ENCODE measurements at places on chromosomes 5 and 9. TPM values are rescaled to one million over a fixed set of nuclear protein-coding genes. Genes with fewer than 3 reads are reported as not detected.

GRCh38 chr5:153823036-153823435 is 215.7 kb downstream of the FAM114A2 start:
- DNase-seq = no peak
- no peaks in the 10 kb centered on the region for H3K4me1 ChIP-seq
- no peaks in the 10 kb centered on the region for H3K36me3 ChIP-seq
- H3K4me3 ChIP-seq = no peak overlapping the region
- H3K27me3 ChIP-seq = no peaks in the 10 kb centered on the region

Gene MEGF10
- not detected for total RNA-seq

Gene HK3
- not detected for total RNA-seq

GRCh38 chr5:72221541-72221940 is 98.5 kb downstream of the MRPS27 start:
- no peaks in the 10 kb centered on the region for H3K27me3 ChIP-seq
- no peak for DNase-seq
- H3K4me3 ChIP-seq = no peak overlapping the region
- H3K36me3 ChIP-seq = peaks cover 77% of the 10 kb centered on the region

Gene DOK3
- 4.8 TPM for total RNA-seq

Gene THG1L
- total RNA-seq = 29.9 TPM

DNA sequence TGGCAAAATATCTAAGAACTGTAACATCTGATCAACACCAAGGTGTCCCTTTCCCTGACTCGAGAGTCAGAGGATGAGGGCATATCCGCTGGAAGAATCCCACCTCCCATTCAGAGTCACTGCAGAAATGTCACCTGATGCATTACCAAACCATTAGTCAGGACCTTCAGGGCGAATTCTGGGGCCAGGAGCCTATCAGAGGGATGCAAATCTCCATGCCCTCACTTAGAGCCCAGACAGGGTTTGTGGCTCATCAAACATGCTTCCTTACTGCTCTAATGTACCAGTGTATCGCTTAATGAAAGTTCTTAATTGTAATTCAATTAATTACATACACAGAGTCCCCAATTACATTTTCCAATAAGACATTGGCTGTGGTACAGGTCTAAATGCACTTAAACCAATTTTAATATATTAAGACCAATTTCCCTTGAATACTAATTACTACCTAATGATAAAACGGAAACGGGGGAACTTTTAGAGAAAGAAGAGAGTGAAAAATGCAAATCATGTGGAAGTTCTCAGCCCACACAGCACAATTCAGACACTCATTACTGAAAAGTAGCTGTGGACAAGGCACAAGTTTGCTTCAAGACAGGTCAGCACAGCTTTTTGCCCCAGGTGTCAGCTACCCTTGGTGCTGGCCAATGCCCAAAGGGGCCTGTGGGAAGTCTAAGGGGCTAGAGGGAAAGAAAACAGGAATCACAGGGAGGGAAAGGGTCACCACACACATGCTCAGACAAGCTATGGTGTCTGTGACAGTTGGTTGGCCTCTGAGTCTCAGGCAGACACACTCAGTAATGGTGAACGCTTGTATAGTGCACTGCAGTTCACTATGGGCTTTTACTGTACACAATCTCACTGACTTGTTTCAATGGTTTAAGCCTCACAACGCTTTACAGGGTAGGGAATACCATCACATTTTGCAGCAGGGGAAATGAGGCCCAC is 211.6 kb downstream of the MAPKAP1 start:
- H3K27ac ChIP-seq = no peak overlapping the region
- peaks cover 3% of the 10 kb centered on the region for H3K36me3 ChIP-seq
- H3K4me1 ChIP-seq = peaks cover 4% of the 10 kb centered on the region
- DNase-seq = no peak

Gene MELK
- 66.1 TPM for total RNA-seq

GRCh38 chr5:108687595-108688200 is 60.0 kb upstream of the FER start:
- H3K4me3 ChIP-seq = no peak overlapping the region
- H3K27ac ChIP-seq = no peak overlapping the region
- H3K4me1 ChIP-seq = no peaks in the 10 kb centered on the region
- no peaks in the 10 kb centered on the region for H3K27me3 ChIP-seq
- no peaks in the 10 kb centered on the region for H3K36me3 ChIP-seq

DNA sequence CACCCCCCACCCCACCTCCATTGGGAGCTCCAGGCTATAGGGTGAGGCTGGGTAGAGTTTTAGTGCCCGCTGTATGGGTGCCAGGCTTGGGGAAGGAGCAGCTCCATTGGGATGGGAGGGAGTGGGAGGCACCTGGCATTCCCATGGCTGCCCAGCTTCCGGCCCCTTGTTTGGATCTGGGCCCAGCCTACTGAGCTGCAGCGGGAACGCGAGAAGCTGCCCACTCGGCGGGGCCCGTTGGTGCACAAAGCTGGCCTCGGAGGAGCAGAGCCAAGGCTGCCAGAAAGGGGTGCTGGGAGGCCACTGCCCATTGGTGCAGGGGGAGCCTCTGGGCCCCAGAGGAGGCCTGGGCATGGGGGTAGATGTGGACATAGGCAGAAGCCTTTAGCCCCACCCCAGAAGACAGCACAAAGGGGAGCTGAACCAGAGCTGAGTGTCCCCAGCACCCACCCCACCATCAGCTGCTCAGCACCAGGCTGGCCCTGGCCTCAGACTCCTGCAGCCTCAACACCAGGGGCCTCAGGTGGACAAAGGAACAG is 4.4 kb downstream of the LCN9 start:
- no peaks in the 10 kb centered on the region for H3K36me3 ChIP-seq
- no peak for DNase-seq
- H3K27me3 ChIP-seq = peaks cover 4% of the 10 kb centered on the region

Gene CDH6
- total RNA-seq = not detected

DNA sequence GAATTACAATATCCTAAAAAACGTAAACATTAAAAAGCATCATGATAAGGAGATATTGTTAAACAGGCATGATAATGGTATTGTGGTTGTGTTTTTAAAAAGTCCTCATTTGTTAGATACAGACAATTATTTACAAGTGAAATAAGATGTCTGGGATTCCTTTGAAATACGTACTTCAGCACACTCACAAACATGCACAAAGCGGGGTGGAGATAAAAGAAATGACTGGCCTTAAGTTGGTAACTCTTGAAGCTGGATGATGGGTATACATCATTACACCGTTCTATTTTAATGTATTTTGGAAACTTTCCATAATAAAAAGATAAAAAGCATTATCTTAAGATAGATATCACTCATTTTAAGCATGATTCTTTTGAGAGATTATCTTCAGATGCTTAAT is 1.0 kb downstream of the FAM200C start:
- peak overlapping the region; percentile 86 for H3K27ac ChIP-seq
- peaks cover 13% of the 10 kb centered on the region for H3K36me3 ChIP-seq
- no peak for DNase-seq
- peak overlapping the region; percentile 86 for H3K4me3 ChIP-seq
- peaks cover 19% of the 10 kb centered on the region for H3K4me1 ChIP-seq
- H3K27me3 ChIP-seq = no peaks in the 10 kb centered on the region

DNA sequence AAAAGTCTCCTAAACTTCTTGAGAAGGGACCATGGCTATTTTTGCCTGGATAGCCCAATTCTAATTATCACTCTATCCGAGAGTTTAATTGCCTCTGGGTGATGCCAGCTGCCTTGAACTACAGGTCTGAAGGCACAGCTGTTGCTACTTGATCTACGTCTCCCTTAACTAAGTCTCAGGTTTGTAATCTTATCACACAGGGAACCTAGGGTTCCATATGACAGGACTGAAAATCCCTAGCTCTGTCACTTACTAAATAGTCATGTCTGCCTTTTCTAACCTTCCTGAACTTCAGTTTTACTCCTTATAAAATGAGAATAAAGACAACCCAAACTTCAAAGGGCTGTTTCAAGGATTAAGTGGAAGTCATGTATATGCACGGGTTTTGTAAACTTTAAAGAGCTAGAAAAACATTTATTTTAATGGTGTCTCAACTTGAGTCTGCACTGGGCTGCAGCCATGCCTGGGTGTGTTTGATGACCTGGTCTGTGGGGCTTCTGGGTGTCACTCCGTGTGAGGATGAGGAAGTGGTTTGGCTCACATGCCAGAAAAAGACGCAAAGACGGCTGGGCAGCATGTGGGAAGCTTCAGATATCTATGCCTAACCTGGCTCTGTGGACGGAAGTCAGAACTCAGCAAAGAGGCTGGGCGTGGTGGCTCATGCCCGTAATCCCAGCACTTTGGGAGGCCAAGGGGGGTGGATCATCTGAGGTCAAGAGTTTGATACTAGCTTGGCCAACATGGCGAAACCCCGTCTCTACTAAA is 129.3 kb upstream of the SLC44A1 start:
- H3K4me1 ChIP-seq = peaks cover 25% of the 10 kb centered on the region
- DNase-seq = peak; percentile 54
- no peaks in the 10 kb centered on the region for H3K36me3 ChIP-seq
- no peaks in the 10 kb centered on the region for H3K27me3 ChIP-seq
- H3K4me3 ChIP-seq = peak overlapping the region; percentile 7
- H3K27ac ChIP-seq = peak overlapping the region; percentile 58

Gene CHSY3
- not detected for total RNA-seq

Gene SLC27A6
- not detected for total RNA-seq

DNA sequence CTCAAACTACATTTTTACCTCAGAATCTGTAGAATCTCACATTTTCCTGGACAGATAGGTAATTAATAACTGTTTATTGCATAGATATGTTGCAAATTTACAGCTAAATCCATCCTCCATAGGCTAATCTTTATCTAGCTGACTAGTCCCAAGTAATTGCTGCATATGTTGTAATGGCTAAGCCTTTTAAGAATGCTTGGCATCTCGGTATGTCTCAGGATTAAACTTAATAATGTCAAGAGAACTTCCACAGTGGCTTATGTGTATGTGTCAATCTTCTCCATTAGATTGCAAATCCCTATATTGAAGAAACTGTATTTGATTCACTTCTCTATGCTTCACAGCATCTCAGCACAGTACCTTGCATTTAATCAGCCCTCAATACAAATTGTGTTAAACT is 131.9 kb downstream of the PRDM9 start:
- no peak overlapping the region for H3K4me3 ChIP-seq
- H3K36me3 ChIP-seq = no peaks in the 10 kb centered on the region
- H3K4me1 ChIP-seq = no peaks in the 10 kb centered on the region
- H3K27ac ChIP-seq = no peak overlapping the region
- no peaks in the 10 kb centered on the region for H3K27me3 ChIP-seq

Gene NSG2
- total RNA-seq = not detected

Gene FRMD3
- 0.35 TPM for total RNA-seq

DNA sequence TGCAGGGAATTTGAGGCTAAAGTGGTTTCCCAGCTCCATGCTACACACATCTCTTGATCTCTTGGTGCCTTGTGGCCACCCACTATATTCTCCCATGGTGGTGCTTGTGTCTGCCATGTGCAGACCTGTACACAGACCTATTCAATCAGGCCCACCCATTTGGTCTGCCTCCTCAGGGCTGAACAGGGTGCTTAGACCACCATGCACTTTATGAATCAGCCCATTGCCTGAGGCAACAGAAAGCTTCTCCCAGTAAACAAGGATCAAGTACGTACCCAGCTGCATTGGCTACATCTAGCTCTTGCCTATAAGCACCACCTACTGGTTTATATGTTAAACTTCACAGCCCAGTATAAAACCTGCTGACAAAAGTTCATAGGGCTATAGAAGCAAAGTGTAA is 664.3 kb upstream of the EDIL3 start:
- H3K36me3 ChIP-seq = no peaks in the 10 kb centered on the region
- DNase-seq = no peak
- no peaks in the 10 kb centered on the region for H3K4me1 ChIP-seq
- H3K4me3 ChIP-seq = no peak overlapping the region

DNA sequence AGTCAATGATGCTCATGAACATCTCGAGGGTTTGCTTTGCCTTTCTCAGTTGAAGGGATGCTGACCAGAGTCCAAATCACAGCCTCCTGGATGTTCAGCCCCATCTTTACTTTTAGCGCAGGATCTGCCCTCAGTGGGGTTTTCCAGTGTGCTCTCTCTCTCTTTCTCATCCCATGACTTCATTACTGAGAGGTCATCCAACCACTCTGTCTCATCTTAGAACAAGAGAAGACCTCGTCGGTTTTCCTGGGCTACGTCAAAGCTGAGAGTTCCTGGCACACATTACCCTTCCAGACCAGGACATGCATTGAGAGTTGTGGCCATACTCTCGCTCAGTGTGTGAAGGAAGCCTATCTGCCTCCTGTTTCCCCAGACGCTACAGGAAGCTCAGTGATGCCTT is 47.3 kb downstream of the C9orf152 start:
- no peaks in the 10 kb centered on the region for H3K27me3 ChIP-seq
- peaks cover 55% of the 10 kb centered on the region for H3K4me1 ChIP-seq
- H3K36me3 ChIP-seq = peaks cover 16% of the 10 kb centered on the region
- no peak for DNase-seq
- no peak overlapping the region for H3K27ac ChIP-seq

- H3K4me3 ChIP-seq = no peak overlapping the region
- DNase-seq = no peak
- H3K36me3 ChIP-seq = no peaks in the 10 kb centered on the region
- H3K27ac ChIP-seq = no peak overlapping the region
Observed at GRCh38 chr5:121138495-121138907, 674.4 kb downstream of the PRR16 start.

Gene PCDHB11
- total RNA-seq = not detected

Gene TMEM171
- total RNA-seq = not detected

- H3K27me3 ChIP-seq = peaks cover 38% of the 10 kb centered on the region
- no peak overlapping the region for H3K27ac ChIP-seq
- no peak overlapping the region for H3K4me3 ChIP-seq
Observed at GRCh38 chr9:113682297-113682771, 193.8 kb upstream of the ZNF618 start.

DNA sequence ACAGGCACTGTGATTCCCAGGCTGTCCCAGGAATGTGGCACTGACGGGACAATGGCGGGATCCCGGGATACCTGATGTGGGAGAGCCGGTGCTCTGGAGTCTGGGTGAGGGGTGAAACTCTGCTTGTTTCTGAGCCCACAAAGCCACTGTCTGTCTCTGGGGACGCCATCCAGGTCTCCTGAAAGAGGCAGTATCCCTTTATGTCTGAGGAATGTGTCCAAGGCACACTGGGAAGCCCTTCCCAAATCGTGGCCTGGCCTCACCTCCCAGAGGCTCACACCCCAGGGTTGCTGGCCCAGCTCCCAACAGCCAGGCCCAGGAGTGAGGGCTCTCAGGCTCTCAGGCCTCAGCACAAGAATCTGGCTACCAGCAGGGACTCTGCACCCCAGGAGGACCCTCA is 27.1 kb downstream of the ORM2 start:
- H3K27me3 ChIP-seq = no peaks in the 10 kb centered on the region
- H3K27ac ChIP-seq = peak overlapping the region; percentile 58
- peaks cover 47% of the 10 kb centered on the region for H3K4me1 ChIP-seq
- H3K4me3 ChIP-seq = no peak overlapping the region
- H3K36me3 ChIP-seq = peaks cover 77% of the 10 kb centered on the region

- no peaks in the 10 kb centered on the region for H3K36me3 ChIP-seq
- no peaks in the 10 kb centered on the region for H3K27me3 ChIP-seq
- no peak overlapping the region for H3K4me3 ChIP-seq
- DNase-seq = no peak
Observed at GRCh38 chr5:120803282-120803681, 339.2 kb downstream of the PRR16 start.

DNA sequence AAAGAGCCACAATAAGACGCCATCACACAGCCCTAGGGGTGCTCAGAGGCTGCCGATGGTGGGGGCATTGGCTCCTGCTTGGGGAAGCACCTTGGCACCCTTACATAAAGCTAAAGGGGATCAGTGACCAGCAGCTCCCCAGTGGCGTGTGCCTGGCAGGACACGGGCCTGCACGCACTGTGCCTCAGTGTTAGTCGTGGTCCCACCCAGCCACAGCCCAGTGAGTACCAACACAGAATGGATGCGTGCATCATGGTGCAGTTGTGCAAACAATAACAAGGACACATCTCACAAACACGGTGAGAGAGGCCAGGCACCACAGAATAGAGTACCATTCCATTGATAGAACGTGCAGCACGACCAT is 103.2 kb downstream of the WNK2 start:
- H3K4me3 ChIP-seq = no peak overlapping the region
- peaks cover 4% of the 10 kb centered on the region for H3K4me1 ChIP-seq
- H3K27me3 ChIP-seq = peaks cover under 1% of the 10 kb centered on the region

All from activated CD4-positive, alpha-beta T cell treated with anti-CD3 and anti-CD28 coated beads for 36 hours (primary cell).